ENCODE measurements at places on chromosomes 7 and 10.

DNA sequence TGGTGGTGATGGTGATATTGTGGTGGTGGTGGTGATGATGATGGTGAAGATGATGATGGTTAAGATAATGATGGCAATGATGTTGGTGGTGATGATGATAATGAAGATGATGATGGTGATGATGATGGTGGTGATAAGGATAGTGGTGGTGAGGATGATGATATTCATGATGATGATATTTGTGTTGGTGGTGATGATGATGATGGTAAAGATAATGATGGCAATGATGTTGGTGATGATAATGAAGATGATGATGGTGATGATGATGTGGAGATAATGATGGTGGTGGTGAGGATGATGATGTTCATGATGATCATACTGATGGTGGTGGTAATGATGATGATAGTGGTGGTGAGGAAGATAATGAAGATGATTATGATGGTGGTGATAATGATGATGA, 30.7 kb upstream of the SDK1 start:
- DNase-seq = no peak

GRCh38 chr7:54967377-54967776, 51.4 kb upstream of the EGFR start:
- DNase-seq = peak; percentile 81

GRCh38 chr10:60524541-60524940, 134.9 kb upstream of the ANK3 start:
- no peak for DNase-seq

DNA sequence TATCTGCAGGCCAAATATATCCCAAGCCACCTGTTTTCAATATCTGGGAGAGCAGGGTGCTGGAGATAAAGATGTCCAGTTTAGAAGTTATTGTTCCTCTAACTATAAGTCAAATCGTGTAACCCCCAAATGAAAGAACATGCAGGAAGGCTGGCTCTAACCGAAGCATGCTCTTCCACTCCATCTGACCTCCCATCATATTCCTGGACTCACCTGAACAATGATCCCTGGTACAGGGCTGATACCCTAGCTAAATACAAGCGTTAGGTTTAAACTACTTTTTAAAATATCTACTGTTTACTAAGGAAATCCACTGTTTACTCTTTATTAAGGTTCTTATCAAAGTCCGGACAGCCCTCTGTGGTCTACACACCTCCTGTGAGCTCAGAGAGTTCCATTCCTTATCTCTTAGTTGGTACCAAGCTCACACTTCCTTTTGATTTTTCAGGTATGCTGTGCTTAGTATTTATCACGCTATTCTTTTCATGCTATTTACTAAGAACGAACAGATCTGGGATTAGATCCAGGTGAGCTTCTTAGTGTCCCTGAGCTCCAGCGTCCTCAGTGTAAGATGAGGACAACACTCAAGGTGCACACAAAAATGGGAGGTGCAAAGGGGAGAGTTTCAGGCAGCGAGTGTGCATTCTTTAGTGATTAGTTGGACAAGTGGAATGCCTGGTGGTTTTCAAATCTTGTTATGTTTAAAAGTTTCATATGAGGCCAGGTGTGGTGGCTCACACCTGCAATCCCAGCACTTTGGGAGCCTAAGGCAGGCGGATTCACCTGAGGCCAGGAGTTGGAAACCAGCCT, 23.6 kb upstream of the COBL start:
- peak; percentile 69 for DNase-seq

- no peak for DNase-seq
Observed at GRCh38 chr10:30662814-30663213, 33.3 kb upstream of the LYZL2 start.

GRCh38 chr10:30529373-30529998, 95.5 kb downstream of the MAP3K8 start:
- no peak for DNase-seq

DNA sequence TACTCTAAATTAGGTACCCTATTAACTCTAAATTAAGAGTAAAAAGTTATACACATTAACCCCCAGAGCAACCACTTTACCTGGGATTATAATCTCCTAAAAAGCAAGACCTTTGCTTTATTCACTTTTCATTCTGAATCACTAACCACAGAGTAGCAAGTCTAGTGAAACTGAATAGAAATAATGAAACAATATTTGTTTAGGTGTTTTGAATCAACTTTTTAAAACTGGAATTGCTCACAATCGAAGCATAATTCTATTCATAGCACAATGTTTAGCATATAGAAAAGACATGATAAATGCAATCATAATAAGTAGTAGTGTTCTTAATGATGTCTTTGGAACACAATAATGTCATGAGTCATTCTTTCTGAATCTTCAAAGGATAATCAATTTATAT, 37.0 kb upstream of the CASD1 start:
- no peak for DNase-seq

Measured in urothelium cell line (cell line).